SW480 (cell line): ENCODE measurements at places on chromosomes 7 and 10.

DNA sequence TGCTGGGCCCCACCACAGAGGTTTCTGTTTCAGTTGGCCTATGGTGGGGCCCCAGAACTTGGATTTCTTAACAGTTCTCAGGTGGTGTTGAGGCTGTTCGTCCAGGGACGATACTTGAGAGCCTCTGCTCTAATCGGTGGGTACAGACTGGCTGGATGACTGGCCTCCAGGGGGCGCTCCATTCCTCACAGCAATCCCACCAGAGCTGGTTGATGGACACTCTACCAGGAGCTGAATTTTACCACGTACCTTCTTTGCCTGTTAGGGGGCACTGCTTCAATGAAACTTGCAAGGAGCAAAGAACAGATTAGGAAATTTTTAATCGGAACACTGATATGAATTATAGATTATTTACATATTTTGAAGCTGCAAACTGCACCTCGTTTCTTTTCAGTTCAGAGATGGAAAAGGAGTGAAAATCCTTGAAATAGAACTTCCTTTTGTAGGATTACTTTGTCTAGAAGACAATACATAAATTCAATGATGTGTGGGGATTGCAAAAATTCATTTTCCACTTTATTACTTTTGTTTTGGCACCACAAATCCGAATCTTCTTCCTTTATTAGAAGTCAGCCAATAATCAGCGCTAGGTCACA lies 44.8 kb downstream of the KBTBD2 start:
- peak; percentile 87 for DNase-seq

DNA sequence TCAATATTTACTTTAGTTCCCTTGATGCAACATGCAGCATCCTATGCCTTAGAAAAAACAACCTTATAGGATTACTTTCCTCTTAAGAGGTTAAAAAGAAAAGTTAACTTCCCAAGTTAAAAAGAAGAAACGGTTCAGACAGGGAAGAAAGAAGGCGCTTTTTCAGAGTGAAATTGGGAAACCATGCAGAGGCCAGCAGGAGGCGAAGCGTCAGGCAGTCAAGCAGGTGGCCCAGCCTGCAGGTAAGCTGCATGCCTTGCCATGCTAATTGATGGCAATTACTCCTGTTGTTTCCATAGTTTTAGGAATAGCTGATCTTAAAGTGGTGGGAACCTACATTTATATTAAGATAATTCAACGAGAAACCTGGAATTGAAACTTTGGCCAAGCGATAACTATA lies 302.6 kb upstream of the SP4 start:
- no peak for DNase-seq

GRCh38 chr7:120797026-120797645 lies 60.8 kb downstream of the TSPAN12 start:
- no peak for DNase-seq

- peak; percentile 63 for DNase-seq
These were observed 46.3 kb downstream of the SYPL1 start for GRCh38 chr7:106065575-106066500.

GRCh38 chr10:81866753-81867152 lies 8.2 kb upstream of the NRG3 start:
- DNase-seq, result no peak
